ENCODE measurements at places on chromosomes 3 and 15. TPM values are rescaled to one million over a fixed set of nuclear protein-coding genes. Genes with fewer than 3 reads are reported as not detected.

ONECUT1 gene
- not detected for total RNA-seq

ZPLD1 gene
- total RNA-seq: 0.26 TPM

KBTBD13 gene
- total RNA-seq: not detected

GOLGA6L7 gene
- total RNA-seq: not detected

C2CD4B gene
- total RNA-seq: not detected

ADAMTS7 gene
- 5.1 TPM for total RNA-seq

RBP2 gene
- total RNA-seq: not detected

All from articular chondrocyte of knee joint (primary cell).